ENCODE measurements at places on chromosomes 5 and 9.

GRCh38 chr5:76325876-76326491 is 77.1 kb upstream of the IQGAP2 start:
- DNase-seq = no peak

GRCh38 chr5:165781738-165782137 is 2276.3 kb downstream of the MAT2B start:
- DNase-seq = no peak

DNA sequence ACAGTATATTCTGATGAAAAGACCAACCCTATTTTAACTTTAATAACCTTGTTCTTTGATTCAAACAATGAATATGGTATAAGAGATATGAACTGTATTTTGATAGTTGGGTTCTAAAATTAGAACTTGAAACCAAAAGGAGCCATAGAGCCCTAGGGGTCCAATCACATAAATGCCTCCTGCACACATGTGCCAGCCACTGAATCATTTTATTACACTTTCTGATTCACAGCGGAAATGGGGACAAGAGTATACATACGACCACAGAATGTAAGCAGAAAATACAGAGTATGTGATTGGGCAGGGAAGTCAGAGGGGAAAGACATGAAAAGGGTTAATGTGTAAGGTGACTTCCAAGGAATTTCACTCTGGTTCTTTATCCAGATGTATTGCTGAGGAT is 1000.2 kb downstream of the NR2F1-AS1 start:
- DNase-seq = no peak

DNA sequence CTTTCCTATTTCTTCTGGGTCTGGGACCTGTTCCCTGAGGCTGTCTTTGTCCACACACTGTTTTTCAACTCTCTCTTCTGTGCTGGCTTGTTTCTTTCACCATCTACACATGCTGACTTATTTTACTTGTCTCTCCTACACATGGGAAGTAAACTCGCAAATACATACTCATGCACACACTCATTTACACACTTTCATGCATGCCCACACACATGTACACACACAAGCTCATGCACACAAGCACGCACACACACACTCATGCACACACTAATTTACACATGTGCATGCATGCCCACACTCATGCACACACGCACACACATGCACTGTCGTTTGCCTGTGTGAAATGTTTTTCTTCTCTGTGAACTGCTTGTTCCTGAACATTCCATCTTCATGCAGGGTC is 169.0 kb downstream of the IRX2 start:
- no peak for DNase-seq
